Cortex of kidney (tissue), 1 donor: ENCODE measurements at places on chromosomes 2 and 18.

GRCh38 chr2:27078267-27079194, at the start of gene EMILIN1:
Gene EMILIN1, plus strand, starts transcription at chr2:27078615. Its CDS starts 451 bp downstream, at chr2:27079066.
- DNase-seq, result no peak

GRCh38 chr18:61699397-61700110, 193.3 kb downstream of the RNF152 start:
- DNase-seq, result no peak

DNA sequence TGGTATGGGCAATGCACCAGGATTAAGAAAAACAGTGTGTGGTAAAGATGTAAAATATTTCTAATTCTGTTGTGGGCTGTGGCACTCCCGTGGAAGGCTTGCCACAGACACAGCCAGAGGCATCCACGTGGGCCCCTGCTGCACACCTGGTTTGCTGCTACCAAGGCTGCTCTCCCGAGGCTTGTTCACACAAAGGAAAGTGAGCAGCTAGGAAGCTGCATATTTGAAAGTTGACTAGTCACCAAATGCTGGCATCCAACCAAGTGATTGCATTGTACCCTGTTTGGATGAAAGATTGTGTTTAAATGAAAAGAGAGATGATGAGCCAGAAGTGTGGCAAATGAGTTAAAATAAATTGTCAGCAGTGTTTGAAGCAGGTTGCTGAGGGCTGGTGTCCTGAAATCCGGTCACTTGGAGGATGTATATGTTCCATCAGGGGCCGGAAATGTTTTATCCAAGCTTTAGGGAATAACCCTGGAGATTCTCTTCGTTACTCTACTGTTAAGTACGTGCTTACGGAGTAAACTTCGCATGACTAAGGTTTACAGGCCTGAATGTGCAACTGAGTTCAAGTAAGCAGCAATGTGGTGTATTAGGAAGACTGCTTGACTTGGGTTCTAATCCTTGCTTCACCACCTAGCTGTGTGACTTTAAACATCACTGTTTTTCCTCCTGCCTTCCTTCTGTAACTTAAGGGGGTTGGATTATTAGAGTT, 86.1 kb downstream of the MSH2 start:
- DNase-seq, result no peak

DNA sequence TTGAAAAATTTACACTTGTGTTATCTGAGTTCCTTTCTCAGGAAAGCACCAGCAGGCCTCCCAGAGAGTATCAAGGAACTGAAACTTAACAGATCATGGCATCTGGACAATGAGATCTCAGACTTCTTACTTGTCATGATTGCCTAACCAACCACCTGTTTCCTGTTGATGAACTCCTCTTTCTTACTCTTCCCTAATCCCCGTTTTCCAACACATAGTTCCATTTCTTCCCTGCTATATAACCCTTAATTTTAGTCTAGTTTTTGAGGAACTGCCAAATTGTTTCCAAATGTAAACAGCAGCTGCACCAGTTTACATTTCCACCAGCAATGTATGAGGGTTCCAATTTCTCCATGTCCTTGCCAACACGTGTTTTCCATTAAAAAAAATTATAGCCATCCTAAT, 6.1 kb upstream of the FAM171B start:
- no peak for DNase-seq

DNA sequence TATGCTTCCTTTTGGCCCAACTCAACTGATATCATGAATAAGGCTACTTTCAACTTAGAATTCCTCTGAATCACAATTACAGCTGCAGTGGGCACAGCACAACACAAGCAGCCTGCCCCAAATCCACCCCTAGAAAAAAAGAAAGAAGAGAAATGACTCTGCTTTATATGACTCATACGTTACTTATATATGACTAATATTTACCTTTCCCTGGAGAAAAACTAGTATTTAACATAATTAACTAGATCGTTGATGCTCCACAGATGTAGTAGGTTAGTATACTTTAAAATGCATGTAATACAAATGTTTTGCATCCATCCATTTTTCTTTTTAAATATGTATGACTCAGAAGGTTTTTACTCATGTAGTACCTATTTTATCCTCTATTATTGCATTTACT, 133.3 kb upstream of the UNC80 start:
- no peak for DNase-seq

GRCh38 chr2:127637725-127638252, 8.2 kb upstream of the GPR17 start:
- DNase-seq, result no peak

GRCh38 chr2:22753476-22753875, 631.5 kb upstream of the KLHL29 start:
- no peak for DNase-seq

GRCh38 chr2:43332653-43333052, 106.2 kb upstream of the ZFP36L2 start:
- DNase-seq, result no peak

GRCh38 chr2:224127871-224128501, 88.9 kb upstream of the SERPINE2 start:
- DNase-seq, result no peak

- DNase-seq, result no peak
These were observed 10.6 kb upstream of the NMI start for GRCh38 chr2:151299920-151300539.

DNA sequence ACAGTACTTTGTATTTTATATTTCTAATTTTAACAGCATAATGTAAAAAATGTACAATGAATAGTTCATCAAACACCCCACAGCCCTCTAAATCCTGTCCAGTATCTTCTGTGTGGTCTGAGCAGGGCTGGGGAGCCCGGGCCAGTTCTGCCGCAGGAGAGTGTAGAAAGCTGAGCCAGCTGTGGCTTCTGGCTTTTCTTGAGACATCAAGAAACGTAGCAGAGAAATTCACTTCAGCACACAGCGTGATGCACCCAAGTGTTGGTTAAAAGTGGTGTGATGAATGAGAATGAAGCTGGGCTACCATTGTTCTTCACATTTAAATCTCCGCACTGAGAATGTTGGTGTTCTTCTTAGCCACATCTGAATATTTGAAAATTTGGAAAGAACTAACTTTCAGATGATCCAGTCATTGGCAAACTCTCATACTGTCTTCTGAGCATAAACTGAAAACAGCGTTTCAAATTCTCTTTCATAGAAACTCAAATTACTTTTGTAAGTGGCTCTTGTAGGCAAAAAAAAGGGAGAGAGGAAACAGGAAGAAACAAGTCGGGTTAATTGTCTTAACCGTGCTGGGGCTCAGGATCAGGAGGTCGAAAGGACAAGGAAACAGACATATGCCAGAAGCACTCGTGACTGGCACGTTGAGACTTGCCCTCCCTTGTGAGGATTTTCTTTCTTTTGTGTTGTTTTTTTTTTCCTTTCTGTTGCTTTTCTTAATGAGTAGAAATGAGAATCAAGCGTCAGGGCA, 23.4 kb upstream of the TMEM87B start:
- DNase-seq, result no peak

- no peak for DNase-seq
These were observed 25.4 kb downstream of the SLC40A1 start for GRCh38 chr2:189555232-189555631.

DNA sequence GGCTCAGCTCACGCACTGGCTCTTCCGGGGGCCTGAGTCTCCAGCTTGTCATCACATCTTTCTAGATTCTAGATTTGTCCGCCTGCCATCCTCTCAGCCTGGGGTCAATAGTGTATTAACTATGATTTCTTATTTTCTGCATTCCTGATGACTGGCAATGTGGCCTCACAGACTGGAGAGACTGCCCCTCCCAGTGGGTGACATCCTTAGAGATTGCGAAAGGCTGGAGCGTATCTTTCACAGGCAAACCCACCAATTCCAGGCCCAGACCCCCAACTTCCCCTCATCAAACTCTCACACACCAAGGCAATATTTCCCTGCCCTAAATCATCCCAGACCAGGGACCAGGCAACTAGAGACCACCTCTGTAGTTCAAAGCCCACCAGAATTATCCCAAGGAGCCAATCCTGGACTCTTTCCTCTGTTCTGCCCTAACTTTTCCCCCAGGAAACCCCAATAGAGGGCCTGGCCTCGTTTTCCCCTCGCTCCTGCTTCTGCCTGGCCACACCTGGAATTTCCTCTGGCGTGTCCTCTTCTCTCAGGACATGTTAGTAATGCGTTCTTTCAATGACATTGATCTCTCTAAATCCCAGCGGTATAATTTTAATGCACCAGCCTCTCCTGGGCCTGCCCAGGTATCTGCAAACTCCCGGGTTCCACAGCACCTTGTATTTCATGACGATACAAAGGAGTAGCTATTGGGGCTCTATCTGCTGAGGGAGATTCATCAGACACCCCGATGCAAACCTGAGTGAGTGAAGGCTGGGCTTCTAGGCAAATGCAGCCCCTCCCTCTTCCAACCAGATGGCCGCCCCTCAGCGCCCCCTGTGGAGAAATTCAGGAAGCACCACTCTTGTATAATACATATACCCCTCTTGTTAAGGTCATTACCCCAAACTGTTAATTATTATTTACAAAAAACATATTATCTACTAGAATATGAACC, 2.4 kb upstream of the KCNF1 start:
- no peak for DNase-seq

DNA sequence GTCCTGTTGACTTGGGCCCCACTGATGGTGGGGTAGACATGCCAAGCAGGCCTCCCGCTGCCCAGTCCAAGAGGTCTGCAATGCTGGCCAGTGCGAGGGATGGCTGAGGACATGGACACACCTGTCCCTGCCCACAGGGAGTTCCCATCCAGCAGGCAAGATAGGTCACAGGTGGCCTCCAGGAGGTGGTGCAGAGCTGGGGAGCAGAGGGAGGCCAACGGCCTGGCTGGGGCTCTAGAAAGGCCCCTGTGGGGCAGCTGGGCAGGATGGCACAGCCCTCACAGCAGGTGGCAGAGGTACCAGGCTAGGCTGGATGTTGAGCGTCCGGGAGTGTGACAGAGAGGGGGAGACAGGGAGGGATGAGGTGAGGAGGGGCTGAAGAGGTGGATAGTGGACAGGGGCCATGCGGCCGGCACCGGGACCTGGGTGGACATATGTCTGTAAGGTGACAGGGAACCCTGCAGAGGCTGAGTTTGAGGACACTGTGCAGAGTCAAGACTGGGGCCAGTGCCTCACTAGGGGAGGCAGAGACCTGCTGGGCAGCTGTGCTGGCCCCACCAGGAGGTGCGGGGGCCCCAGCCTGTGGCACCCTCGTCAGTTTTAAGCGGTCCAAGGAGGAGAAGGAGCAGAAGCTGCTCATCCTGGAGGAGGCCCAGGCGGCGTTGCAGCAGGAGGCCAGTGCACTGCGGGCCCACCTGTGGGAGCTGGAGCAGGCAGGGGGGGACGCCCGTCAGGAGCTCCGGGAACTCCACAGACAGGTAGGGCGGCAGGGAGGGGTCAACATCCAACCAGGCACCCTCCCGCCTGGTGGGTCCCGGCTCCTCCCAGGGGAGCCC, 34.3 kb upstream of the SNED1 start:
- no peak for DNase-seq
